T47D (cell line): ENCODE measurements at places on chromosomes 12 and 14.

DNA sequence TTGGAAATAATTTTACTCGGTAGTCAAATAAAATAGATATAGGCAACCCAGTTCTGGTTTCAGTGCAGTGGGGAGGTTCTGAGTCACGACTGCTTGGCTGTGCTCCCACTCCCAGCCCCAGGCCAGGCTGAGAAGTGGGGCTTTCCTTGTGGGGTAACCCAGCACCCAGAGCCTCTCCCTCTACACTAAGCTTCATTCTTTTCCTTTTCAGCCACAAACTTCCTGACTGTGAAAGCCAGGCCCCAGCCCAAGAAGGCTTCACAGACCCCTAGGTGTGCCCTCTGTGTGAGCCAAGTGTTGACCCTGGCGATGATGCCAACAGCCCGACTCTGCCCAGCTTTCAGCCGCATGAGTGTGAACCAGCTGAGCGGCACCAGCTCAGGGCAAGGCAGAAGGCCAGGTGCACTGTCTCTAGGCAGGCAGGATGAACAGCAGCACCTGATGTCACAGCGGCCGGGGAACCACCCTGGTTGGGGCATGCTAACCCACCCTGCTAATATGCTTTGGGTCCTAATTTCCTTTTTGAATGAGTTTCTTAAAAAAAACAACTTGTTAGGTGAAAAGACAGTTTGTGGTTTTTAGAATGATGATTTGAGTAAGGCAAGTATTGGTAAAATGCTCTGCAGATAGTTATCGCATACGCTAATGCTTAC, 42.2 kb upstream of the ATP23 start:
- peak; percentile 45 for DNase-seq

DNA sequence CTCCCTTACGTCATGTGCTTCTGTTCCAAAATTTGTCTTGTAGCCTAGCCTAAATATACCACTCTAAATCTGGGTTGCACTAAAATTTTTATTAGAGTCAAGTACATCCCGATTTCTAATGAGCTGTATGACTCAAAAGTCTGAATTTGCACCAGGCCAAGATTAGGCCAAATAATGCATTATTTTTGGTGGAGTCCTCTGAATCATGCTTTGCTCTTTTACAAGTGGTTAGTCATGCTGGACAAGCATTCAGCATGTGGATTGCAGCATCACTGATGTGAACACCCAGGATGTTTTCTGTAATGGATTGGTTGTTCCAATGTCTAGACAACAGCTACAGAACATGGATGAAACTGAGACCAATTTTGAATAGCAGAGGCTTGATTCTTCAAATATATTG, 23.7 kb downstream of the HEBP1 start:
- DNase-seq: no peak

GRCh38 chr12:79262938-79263337, 398.4 kb downstream of the SYT1 start:
- no peak for DNase-seq

GRCh38 chr12:79183926-79184325, 319.4 kb downstream of the SYT1 start:
- no peak for DNase-seq

DNA sequence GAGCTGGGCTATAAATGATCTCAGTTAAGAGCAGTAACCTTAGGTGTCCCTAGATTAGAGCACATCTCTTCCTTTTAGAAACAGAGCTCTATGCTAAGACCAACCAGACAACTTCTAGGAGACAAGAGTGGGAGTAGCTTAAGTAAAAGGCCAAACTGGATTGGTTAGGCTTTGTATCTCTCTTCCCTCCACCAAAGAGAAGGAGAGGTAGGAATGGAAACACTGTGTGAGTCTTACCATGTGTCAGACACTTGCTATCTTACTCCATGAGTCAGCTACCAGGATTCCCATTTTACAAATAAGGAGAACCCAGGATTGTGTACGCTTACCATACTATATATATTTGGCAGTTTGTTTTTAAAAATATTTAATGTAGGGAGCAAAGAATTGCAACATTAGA, 122.9 kb downstream of the PAX9 start:
- no peak for DNase-seq

DNA sequence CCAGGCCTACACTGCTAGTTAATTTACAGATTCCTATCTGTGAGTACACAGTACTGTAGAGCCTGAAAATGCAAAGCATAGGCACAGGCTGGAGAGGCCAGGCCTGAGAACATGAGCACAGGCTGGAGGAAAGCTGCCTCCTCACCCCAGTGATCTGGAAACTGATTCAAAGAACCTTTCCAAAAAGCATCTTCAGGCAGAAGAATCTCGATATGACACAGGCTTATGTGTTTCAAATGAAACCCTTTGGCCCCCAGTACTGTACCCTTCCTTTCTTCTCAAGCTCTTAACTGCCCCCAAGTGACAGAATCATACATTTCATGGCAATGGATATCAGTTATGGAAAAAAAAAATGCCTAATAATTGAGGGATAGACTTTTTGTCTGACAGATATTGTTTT, 122.0 kb downstream of the KCNC2 start:
- DNase-seq: peak; percentile 22

DNA sequence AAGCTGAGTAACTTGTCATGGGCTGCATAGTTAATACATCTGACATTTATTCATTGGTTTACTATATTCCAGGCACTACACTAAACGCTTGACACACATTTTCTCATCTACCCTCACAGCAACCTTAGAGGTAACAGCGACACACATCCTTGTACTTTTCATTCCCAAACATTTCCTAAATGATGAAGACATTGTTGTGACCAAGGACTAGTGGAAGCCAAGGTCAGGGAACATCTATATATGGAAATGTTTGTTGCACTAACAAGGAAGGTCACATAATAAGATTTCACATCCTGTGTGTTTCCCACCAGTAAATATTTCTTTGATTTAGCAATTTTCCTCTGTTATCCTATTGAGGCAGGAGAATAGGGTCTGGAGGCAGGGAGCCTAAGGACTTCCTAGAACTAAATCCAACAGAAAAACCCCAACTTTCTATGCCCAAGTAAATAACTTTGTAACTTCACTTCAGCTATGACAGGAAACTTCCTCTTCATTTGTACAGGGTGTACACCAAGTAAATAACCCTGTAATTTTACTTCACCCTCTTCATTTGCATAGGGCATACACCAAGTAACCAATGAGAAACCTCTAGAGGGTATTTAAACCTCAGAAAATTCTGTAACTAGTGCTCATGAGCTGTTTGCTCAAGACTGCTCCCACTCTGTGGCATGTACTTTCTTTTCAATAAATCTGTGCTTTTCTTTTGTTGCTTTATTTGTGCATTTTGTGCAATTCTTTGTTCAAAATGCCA, 48.4 kb downstream of the ZNF641 start:
- DNase-seq: no peak

DNA sequence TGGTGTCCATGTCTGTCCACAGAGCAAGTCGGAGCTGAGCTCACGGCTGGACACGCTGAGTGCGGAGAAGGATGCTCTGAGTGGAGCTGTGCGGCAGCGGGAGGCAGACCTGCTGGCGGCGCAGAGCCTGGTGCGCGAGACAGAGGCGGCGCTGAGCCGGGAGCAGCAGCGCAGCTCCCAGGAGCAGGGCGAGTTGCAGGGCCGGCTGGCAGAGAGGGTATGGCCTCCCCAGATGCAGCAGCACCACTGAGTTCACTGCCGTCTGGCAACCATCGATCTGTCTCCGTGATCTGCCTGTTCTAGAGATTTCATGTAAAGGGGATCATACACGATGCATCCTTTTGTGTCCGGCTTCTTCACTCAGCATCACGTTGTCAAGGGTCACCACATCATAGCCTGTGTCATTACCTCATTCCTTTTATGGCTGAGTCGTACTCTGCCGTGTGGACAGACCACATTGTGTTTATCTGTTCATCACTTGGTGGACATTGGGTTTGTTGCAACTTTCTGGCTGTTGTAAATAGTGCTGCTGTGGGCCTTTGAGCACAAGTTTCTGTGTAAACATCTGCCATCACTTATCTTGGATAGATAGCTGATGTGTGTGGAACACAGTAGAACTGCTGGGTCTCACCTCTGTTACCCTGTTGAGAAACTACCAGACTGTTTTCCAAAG, 21.9 kb downstream of the HIP1R start:
- no peak for DNase-seq

DNA sequence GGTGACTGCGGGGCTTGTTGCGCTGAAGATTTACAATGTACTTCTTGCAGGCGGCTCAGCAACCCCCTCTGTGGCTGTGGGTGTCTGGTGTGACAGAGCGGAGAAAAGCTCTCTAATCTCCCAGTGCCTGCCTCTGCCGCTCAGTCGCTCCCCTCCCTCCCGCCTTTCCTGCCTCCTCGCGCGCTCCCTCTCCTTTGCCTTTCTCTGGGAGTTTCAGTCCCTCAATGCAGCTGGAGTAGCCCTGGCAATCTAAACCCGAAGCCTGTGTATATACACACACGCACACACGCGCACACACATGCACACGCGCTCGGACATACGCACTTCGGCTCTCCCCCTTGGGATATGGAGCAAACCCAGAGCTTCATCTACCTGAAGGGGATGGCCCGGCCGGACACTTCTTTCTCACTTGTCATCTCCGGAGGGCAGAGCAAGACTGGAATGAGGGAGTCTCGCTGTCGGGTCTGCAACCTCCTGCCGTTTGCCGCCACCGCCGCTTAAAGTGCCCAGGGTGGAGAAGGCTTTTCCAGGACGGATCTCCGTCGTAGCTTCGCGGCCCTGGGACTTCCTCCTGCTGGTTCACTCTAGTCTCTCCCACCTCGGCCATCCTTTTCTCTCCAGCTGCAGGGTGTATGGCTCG, 599 bp upstream of the TRHDE start:
- no peak for DNase-seq
